ENCODE measurements at places on chromosomes 1 and 21. TPM values are rescaled to one million over a fixed set of nuclear protein-coding genes. Genes with fewer than 3 reads are reported as not detected.

SAMSN1 gene
- 1.4 TPM for total RNA-seq

CTXND2 gene
- not detected for total RNA-seq

SH2D5 gene
- 0.30 TPM for total RNA-seq

LENEP gene
- not detected for total RNA-seq

NBPF6 gene
- not detected for total RNA-seq

GJC2 gene
- 0.40 TPM for total RNA-seq

GRCh38 chr1:203320591-203321272 lies 15.4 kb downstream of the BTG2 start:
- DNase-seq, result peak; percentile 66

GRCh38 chr1:240462766-240463395 lies 149.1 kb downstream of the GREM2 start:
- no peak for DNase-seq

- DNase-seq, result peak; percentile 69
These were observed 565 bp downstream of the WLS start for GRCh38 chr1:68231627-68232288.

- no peak for DNase-seq
These were observed 4.5 kb upstream of the ANKRD13C start for GRCh38 chr1:70358921-70359564.

- DNase-seq, result peak; percentile 76
These were observed 1.1 kb upstream of the CIART start for GRCh38 chr1:150281221-150281757.

GRCh38 chr1:231093156-231093922 lies 53.3 kb upstream of the FAM89A start:
- no peak for DNase-seq

DNA sequence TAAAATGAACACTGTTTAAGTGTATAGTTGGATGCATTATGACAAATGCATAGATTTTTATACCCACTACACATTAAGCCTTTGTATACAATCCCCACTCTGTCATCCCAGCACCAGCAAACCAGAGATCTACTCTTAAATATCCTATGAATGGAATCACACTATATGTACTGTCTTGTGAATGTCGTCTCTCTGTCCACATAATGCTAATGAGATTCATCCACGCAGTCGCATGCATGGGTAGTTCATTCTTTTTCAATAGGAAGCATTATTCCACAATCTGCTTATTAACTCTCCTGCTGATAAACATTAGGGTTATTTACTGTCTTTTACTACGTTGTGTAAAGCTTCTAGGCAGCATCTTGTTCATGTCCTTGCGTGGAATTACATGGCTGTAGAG lies 892.3 kb downstream of the LTN1 start:
- DNase-seq, result no peak

DNA sequence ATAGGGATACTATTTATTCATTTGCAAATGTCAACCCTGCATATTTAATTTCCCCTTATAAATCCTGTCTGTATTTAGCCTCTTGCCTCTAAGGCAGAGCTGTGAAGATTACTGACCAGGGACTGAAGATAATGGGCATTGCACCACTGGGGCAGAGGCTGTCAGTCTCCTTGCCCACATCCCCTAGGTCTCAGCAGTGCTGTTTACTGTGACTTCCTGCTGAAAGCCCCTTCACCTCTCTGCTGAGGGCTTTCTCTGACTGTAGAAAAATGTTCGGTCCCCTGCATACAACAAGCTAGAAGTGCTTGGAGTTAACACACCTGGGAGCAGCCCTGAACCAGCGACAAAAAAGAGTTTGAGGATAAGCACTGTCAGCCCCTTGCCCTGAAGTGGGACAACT lies 28.8 kb downstream of the SLC5A9 start:
- no peak for DNase-seq

DNA sequence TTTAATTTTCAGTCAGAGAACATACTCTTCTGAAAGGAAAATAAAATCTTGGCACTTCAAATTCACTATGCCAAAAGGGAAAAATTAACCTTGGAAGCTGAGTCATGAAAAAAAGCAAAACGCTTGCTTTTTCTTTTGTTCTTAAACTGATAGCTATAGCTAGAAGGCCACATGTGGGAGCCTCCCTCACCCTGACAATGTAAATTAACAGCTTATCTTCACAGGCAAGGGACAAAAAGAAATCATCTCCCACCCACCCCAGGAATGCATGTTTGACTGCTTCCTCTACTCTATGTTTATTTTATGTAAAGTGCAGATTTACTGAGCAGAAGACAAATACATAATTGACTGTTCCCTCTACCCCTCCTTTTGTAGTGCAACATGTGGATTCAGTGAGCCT lies 38.0 kb downstream of the EBNA1BP2 start:
- DNase-seq, result no peak

DNA sequence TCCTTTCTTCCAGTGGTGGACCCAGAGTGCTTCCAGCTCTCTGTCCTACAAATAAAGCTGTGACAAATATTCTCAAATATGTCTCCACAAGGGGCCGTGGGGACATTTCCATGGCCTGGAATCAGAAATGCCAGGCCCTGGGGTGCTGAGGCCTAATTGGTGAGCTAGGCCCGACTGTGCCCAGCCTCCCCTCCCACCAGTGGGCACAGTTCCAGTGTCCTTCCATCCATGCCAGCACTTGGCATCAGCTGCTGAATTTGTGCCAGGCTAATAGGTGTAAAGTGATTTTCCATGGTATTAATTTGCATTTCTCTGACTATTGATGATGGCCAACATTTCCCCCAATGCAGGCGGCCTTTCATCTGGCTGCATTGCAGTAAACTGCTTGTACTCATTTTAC lies 48.5 kb upstream of the B3GALT5 start:
- DNase-seq, result peak; percentile 70

GRCh38 chr1:235689356-235689755 lies 39.8 kb upstream of the GNG4 start:
- no peak for DNase-seq

DNA sequence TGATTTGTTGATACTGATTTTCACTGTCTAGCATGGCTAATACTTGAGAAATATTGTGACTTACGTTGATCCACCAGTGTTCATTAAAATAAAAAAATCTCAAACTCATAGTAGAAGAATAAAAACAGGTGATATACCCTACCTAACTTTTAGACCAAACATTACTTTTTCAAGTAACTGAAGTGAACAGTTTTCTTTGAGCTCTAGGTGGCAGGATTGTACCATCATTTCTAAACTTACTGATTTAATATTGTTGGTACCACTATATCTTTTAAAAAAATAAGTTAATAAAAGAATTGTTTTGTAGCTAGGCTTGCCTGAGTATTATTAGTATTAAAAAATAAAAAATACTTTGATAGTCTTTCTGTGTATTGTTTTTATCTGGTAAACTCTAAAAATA lies 21.5 kb downstream of the CDC73 start:
- DNase-seq, result no peak

DNA sequence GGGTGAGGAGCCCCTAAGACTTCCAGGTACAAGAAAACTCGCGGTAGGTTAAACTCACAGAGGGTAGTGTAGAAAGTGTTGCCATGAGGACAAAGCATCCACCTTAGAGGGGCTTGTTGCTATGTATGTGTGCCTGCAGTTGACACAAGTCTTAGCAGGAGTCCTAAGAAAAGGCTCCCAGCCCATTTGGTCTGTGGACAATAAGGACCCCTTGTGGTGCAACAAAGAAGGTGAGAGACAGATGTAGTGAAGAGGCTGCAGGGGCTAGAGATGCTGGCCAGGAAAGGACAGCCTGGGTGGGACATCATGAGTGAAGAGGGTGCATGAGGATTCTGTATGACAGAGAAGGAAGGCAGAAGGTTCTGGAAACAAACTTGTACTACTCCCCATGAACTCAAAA lies 36.3 kb upstream of the IL10 start:
- DNase-seq, result no peak

DNA sequence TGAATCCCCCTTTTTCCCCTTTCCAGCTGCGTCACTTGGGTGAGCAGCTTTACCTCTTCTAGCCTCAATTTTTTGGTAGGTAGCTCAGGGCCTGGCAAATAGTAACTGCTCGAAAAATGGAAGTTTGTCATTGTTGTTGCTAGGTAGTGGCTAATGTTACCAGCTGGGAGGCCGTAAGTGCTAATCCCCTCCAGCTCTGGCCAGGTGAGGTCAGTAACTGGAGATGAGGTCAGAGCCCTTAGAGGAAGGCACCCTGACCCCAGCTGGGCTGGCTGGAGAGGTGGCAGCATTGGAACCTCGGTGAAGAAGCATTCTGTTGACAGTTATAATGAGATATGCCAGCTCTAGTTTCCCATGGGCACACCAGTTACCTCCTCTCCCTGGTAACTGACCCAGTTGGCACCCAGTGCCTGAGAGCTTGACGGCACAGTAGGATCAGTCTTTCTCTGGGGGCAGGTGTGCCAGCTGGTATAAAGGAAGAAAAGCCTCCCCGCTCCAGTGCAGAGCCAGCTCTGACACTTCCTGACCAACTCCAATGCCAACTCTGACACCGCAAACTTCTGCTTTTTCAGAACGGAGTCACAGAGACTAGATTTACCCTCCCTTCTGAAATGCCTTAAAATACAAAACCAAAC lies 35.0 kb upstream of the SLC2A1 start:
- DNase-seq, result no peak

DNA sequence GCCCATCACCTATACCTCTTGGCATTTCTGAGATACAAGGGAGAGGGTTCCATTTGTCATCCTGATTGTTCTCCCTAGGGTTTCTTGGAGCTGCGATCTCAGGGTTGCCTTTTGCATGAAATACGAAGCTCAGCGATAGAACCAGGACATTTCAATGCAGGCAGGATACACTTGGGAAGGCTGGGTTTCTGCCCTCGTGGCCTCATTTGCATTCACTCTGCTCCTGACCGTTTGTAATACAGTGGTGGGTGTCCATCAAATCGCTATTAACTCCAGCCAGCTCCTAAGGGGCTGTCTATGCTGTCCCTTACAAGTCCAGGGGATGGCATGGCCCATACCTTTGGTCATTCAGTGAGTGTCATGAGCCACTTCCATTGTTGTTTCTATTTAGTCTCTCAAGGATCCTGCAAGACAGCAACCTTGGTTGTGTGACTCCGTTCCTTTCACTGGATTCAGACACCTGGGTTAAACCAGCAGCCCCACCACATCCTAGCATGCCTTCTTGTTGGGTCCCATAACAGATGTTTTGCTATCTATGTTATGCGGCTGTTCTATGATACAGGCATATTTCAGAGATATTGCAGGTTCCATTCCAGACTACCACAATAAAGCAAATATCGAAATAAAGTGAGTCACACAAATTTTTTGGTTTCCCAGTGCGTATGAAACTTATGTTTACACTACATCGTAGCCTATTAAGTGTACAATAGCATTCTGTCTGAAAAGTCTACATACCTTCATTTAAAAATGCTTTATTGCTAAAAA lies 18.3 kb downstream of the KAZN start:
- DNase-seq, result no peak
